Activated CD8-positive, alpha-beta memory T cell treated with anti-CD3 and anti-CD28 coated beads for 1 hour (primary cell): ENCODE measurements at places on chromosomes 5 and 9.

DNA sequence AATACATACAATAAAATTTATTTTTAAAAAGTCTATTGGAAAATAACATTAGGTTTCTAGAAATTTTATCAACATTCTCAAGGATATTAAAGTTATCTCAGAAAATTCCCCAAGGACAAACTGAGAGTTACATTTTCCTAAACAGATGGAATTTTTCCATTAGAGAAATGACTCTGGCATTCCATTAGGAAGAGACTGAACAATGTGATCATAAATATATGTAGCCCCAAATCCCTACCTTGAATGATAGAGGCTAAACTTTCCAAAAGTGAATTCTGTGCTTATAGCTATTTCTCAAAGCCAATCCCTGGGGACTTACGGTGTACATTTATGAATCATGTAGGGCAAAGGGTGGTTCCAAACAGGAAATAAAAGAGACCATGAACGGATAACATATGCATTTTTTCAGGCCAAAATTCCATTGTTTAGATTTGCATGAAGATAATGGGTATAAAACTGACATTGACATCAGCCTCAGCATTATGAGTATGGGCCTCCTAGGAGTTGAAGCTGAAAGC, 1181.0 kb upstream of the DMAC1 start:
- DNase-seq, result no peak

GRCh38 chr9:8621416-8621815, 821.8 kb upstream of the DMAC1 start:
- DNase-seq, result no peak

GRCh38 chr5:128506643-128507042, 31.4 kb downstream of the FBN2 start:
- no peak for DNase-seq

GRCh38 chr9:15426019-15426418, 3.3 kb downstream of the SNAPC3 start:
- DNase-seq, result no peak

DNA sequence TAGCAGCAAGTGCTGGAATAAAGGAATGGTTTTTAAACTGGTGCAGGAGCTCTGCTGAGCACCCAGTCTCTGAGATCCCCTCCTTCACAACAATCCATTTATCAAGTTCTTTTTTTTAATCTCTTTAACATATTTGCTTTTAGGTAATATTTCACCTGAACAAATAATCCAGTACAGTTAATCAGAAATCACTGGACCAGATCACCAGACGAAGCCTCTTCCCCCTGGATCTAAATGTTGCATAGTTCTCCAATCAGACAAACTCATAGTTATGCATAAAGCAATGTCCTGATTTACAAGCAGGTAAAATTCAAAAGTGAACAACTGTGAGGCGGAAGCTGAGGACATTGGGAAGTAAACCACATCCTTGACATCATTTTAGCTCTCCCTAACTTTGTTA, 657.7 kb upstream of the RORB start:
- no peak for DNase-seq

DNA sequence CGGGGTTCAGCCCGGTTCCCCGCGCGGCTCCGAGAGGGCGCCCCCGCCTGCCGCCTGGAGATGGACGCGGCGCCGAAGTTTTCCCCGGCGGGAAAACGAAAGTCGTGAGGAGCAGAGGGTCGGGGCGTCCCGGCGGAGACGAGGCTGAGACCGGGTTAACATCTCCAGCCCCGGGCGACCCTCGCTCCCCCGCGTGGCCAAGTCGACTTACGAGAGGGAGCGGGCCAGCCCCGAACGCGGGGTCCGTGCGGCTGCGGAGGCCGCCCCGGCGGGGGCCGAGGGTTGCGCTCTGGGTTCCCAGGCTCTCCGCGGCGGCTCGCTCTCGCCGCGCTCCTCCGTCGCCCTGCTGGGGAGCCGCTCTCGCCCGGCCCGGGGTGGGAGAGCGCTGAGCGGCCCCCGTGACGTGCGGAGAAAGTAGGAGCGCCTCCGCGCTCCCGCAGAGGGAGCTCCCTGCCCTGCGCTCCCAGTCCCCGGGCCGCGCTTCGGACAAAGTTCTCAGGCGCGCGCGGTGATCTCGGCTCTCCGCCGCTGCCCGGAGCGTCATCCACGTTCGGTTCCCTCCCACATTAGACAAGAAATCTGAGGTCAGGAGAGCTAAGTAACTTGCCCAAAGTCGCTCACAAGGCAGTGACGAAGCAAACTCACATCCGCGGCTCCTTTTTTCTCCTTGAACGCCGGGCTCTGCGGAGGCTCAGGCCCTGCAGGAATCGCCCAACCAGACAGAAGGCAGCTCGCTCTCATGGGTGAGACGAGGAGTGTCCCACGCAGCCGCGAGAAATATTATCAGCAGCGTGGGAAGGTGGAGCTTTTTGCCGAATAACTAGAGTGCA, 1.2 kb upstream of the GCNT4 start:
- no peak for DNase-seq

DNA sequence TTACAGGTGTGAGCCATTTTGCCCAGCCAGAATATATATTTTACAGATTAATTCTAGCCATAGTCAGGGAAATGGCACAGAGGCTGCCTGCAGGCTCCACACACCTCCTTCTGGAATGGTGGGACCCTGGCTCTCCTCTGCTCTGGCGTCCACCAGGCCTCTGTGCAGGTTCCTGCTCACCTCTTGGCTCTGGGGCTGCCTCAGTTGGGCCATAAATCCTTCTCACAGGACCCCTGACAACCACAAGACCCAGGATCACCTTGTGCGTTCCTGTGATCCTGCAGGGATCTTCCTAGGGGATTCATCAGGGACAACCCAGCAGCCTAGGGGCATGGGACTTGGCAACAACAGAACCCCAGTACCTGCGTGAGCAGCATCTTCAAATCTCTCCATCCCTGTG, 93.0 kb upstream of the FSTL4 start:
- no peak for DNase-seq

- no peak for DNase-seq
These were observed 75.6 kb upstream of the SH3PXD2B start for GRCh38 chr5:172529896-172530295.

DNA sequence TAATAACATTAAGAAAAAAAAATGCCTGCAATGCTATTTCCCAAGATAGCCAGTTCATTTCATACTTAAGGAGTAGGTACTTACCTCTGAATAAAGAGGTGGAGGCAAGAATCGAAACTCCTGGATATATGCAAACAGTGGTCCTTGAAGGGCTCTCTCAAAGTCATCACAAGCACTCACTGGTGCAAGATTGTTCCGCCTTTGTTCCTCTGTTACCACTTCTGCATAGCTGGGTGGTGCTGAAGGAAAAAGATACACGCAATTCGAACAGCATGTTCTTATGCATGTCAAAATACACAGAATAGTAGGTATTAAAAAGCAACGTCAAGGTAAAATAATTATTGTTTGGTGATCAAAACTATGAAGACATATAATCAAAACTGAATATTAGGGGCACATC, 9.5 kb downstream of the ARRDC3 start:
- no peak for DNase-seq

GRCh38 chr5:157150995-157151394, 8.3 kb upstream of the MED7 start:
- DNase-seq, result no peak

DNA sequence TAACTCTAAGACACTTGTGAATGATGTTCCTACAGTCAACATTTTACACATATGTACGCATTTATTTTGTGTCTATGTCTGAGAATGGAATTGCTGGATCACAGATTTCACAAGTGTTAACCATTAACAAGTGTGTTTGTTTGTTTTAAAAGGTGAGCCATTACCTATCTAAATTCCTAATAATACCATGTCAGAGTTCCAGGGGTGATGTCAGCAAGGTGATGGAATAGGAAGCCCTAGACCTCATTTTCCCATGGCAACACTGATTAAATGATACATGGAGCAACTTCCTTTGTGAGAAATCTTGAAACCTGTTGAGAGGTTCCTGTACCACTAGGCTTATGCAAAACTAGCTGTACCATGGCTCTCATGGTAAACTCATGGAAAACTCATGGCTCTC, 309.7 kb downstream of the CYLC2 start:
- DNase-seq, result no peak

DNA sequence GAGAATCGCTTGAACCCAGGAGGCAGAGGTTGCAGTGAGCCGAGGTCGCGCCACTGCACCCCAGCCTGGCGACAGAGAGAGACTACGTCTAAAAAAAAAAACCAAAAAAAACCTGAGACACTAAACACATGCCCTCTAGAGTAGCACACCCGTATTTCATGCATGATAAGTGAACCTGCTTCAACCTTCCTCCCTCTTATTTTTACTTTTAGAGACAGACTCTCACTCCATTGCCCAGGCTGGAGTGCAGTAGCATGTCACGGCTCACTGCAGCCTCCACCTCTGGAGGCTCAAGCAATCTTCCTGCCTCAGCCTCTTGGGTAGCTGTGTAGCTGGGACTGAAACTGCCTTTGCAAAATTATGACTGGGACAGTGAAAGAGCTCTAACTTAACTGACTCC, 17.6 kb upstream of the NANS start:
- DNase-seq, result no peak

DNA sequence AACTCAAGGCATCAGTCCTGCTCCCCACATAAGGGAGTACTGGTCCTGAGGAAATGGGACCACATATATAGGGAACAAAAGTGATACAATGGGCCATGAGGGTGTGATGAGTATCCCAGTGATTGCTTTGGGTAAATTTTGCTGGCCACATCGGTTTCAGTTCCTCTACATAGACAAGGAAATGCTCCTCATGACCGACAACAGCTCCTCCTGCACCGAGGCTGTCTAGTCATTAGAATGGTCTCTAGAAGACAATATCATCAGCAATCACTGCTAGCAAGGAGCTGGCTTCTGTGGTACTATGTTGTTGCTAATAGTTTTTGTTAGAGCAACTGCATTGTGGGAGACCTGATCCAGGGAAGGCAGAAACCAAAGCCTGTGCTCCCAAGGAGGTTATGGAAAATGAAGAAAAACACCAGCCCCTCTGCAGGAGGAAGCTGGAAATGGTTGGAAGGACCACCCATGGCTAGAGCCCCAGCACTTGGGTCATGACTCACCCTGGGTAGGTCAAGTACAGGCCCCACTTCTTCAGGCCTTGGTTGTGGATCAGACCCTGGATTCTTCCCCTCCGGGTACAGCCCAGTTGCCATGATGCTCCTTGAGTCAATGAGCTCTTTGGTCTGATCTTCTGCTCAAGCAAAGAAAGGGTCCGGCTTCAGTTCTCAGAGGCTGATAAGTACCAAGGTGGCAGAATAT, 3.4 kb upstream of the CTSL start:
- no peak for DNase-seq

- no peak for DNase-seq
These were observed 9.0 kb upstream of the QSOX2 start for GRCh38 chr9:136254381-136255165.

- no peak for DNase-seq
These were observed 165.7 kb upstream of the GPR151 start for GRCh38 chr5:146681585-146682105.

DNA sequence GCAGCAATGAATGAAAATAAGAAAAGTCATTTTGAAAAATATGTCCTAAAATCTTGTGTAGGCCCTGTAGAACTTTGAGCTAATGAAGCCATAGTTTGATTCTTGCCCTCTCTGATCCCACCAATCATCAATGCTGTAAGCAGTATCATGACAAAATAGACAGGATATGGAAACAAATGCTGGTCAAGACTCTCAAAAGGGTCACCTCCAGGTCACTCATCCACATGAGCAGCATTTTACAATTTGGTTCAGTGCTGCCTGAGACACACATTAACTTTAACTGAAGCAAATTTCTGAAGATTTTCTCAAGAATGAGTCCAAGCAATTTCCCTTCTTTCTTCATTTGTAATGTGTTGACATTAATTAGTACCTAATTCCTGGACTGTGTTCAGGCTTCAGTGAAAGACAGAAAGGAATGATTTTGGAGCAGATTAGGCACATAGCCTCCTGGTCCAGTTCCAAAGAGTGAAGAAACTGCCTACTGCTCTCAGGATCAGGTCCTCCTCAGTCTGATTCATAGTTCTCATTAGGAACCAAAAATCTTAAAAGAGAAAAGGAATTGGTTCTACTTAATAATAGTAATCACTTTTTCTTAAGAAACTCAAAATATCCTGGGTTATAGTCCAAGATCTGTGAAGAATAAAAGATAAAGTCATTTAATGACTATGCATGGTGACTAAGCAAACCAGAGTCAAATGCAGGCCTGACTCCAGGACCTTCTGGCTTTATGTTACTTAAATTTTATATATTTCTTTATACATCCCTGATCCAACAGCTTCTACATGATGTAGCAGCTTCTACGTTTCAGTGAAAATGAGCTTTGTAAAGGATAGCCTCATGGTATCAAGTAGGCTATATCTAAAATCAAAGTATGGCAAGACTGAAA, 192.1 kb upstream of the RGMB start:
- DNase-seq, result no peak

GRCh38 chr5:121962958-121963357, 1.2 kb downstream of the SRFBP1 start:
- no peak for DNase-seq

DNA sequence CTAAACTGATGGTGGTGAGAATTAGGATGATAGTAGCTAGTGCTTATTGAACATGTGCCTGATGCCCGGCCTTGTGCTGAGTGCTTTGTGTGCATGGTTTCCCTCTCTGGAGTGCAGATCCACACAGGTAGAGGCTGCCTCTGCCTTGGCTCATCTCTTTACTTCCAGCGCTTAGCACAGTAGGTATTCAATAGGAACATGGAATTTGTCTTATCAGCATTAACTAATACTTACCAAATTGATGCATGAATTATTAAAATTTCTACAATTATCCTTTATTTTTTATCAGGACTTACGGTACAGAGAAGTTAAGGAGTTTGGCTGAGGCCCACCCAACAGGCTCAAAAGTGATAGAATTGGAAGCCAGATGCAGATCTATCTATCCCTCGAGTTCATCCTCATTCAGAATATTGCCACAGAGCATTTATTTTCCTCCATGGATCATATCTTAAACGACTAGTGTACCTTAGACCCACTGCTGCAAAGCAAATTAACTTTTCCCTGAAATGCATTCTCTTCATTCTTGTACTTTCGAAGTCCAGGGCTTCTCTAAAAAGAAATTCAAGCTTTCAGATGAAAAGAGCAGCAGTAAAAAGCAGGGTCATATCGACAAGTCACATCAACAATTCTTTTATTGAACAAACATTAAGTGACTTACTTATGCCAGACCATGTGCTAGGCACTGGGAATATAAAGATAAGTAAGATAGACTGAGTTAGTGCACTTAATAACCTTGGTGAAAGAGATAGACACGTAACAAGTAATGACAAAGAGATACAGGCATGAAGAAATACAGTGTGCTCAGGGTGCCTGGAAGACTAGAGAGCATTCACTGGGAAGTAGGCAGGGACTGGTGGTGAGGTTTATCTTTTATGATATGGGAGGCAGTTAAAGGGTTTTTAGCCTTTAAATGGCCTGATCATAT, 290.0 kb downstream of the ARRDC3 start:
- DNase-seq, result no peak

GRCh38 chr5:172763120-172763464, 7.9 kb downstream of the DUSP1 start:
- DNase-seq, result no peak

DNA sequence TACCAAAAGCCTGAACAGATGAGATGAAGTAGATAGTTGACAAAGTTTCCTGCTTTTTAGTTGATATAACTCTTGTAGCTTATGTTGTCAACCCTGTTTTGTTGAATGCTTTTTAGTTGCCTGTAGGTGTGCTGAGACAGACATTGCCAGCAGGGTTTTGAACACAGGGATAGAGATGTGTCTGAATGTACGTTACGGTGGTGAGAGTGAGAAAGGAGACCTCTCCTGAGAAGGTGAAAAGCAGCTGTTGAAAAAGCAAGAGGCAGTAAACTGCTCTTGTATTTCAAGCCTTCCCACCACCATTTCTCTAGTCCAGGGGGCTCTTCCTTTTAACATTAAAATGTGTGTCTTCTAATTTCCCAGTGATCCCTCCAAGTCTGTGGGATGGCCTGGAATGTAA, 14.7 kb downstream of the DNAJC21 start:
- DNase-seq, result no peak

GRCh38 chr5:13408616-13409015, 535.9 kb downstream of the DNAH5 start:
- no peak for DNase-seq
